ENCODE measurements at places on chromosomes 3 and 15.
A peak's percentile ranks its signal among the peaks of the same experiment; 100 is the strongest.

DNA sequence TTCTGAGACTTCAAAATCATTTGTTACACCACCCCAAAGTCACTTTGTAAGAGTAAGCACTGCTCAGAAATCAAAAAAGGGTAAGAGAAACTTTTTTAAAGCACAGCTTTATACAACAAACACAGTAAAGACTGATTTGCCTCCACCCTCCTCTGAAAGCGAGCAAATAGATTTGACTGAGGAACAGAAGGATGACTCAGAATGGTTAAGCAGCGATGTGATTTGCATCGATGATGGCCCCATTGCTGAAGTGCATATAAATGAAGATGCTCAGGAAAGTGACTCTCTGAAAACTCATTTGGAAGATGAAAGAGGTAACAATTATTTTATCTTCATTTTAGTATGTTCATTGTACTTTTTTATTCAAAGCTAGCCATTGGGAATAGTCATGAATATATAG lies 32.6 kb downstream of the BLM start:
- no peak for DNase-seq

- no peak for DNase-seq
These were observed 172.4 kb downstream of the ATP8B4 start for GRCh38 chr15:49946681-49947080.

DNA sequence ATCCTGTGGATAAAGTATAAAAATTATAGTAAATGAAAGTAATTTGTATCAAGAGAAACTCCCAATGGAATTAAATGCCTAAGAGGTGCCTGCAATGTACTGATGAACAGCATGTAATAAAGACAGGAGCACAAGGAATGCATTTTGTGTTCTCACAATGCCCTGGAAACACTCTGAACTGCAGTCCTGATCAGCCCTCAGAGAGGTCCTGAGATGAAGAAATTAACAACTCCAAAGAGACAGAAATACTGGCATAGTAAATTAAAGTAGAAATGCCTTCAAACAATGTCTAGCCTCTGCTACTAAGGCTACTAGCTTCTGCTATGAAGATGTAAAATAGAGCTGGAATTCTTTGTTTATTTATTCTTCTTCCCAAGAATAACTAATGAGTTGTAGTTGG lies 59.9 kb downstream of the CFAP20DC start:
- no peak for DNase-seq

GRCh38 chr3:151969026-151969642 lies 95.7 kb downstream of the SUCNR1 start:
- no peak for DNase-seq

GRCh38 chr15:100847194-100847593 lies 32.4 kb upstream of the ALDH1A3 start:
- no peak for DNase-seq

DNA sequence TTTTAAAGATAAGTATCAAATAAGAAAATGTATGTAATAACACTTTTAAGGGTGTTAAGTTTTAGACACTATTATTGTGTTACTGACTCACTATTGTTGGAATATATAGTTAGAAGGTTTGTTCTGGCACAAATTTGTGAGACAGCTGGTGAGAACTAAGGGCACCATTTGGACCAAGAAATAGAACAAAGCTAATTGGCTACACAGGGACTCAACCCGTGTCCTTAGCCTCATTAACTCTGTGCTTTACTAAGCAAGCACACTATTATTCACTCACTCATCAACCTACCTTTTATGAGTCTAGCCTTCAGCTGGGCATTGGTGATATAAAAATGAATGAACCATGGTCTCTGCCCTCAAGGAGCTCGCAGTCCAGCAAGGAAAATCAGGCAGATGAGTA lies 4.1 kb upstream of the UNC13C start:
- no peak for DNase-seq

DNA sequence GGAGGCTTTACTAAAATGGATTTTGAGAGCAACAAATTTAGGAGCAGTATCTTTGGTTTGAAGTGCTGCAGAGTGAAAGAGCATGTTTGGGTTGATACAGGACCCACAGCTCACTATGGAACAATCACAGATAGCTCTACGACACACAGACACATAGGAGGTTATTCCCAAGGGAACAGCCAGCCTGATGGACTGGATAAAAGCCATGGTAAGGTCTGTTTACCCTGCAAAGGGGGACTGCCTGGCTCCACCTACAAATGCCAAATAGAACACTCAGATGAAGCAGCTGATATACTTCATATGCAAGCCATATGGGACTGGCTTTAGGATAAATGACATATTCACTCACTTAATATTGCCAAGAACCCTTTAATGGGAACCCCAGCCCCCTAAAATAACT lies 75.4 kb downstream of the CDC25A start:
- DNase-seq = no peak

DNA sequence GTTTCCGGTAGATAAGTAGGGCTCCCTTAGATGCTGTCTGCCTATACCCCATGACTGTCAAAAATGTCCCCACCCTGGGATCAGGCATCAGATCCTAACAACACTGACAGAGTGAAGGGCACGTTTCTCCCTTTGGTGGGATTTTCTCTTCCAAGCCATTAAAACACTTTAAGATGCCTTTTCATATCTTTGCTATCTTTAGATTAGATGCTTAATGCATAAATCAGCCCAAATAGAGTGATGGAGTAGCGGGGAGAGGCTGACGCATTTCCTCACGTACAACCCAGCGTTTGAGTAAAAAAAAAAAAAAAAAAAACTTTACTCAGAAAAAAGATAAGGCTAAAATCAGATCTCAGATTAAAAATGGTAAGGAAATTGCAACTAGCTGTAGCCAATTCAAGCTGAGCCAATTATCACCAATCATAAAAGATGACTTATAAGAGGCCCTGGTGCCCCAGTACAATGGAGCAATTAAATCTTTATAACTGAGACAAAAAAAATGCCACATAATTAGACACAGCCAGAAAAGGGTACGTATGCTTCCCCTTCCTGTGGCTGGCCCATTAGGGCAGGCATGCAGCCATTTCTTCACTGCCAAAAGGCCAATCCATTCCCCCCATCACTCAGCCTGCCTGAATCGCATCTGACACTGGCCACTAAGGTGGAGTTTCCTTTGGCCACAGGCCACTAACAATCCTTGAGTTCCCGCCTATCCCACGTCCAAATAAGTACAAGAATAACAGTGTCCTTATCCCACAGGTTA lies 45.0 kb downstream of the RFTN1 start:
- DNase-seq = no peak

GRCh38 chr3:157104521-157104920 lies 55.4 kb downstream of the CCNL1 start:
- DNase-seq = no peak

DNA sequence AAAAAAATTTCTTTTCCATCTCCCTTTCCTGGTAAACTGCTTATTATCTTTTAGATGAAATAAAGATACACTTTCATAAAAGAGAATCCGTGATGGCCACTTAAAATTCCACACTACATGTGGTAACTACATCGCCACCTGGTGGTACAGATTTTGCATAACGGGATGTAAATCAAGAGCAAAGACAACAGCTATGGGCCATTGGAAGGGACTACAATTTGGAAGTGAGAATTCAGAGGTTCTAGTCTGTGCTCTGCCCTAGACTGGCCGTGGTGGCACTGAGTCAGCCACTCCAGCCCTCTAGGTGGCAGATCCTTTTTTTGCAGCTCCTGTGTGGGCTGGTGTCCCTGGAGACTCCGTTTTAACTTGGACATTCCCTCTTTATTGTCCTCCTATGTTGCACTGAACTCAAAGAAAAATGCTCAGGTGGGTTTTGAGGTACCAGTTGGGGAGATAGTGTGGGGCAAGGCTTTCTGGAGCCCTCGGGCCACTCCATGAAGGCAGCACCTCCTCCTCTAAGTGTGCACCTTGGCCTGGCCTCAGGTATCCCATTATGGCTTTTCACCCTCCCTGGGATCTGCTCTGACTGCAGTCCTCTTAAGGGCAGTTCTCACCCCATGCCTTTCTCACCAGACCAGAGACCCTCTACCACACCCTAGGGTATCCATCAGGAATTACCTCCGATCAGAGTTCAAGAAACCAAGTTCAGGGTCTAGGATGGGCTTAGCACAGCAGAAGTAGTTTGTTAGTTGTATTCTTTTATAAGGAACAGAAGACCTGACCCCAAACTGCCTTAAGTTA lies 54.9 kb downstream of the SPSB4 start:
- peak; percentile 20 for DNase-seq

- DNase-seq = no peak
These were observed 238.9 kb downstream of the UACA start for GRCh38 chr15:70524470-70524869.

DNA sequence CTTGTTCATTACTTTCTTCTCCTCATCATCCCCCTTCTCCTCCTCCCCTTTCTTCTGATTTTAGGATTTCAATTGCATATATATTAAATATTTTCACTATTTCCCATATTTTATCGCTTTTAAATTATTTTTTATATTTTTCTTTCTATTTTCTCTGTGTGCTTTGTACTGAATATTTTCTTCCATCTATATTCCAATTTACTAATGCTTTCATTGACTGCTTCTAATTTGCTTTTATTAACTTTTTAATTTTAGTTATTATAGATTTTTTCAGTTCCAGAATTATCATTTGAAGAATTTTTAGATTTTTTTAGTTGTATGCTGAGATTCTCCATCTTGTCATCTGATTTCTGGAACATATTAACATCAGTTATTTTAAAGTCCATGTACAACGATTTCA lies 83.2 kb upstream of the ST3GAL6 start:
- DNase-seq = no peak

- no peak for DNase-seq
These were observed 353.1 kb downstream of the CHL1 start for GRCh38 chr3:549636-550035.

DNA sequence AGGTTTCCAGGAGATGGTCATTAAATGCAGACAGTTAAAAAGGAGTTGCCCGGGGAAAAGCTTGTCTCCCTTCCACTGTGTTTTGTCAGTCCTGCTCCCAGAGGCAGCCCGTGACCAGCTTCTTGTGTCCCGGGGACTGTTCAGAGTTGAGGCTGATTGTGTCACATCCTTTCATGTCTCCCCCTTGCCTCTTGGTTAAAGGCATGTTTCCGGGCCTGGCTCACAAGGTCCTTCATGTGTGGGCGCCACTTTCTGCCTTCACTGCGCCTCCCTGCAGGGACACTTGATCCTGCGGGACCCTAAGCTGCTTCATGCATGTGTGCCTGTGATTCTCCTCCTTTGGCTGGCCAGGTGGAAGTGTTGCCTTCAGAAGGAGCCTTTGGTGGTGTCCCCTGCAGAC lies 9.2 kb downstream of the CHCHD6 start:
- no peak for DNase-seq

DNA sequence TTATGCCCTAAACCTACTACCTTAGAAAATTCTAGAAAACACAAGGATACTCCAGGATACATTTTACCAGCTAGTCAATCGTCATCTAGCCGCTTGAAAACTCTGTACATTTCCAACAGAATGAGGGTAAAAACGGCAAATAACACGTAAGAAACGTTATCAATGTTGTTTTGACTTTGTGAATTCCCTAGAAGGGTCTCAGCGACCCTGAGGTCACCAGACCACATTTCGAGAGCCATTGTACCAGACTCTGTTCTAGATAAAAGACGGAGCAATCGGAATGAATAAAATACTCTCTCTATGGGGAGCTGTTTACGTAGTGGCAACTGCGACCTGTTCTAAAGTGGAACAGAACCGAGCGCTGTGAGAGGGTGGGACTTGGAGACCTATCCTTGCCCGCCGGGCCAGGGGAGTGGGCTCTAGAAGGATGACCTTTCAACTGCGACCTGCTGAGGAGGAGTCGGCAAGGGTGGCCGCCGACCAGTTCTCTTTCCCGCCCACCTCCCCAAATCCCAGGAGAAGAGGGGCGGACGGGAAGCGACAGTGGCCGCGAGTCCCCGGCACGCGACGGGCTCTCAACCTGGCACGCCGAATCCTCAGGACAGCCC lies 778 bp upstream of the AP4E1 start:
- no peak for DNase-seq

- DNase-seq = no peak
These were observed 418.9 kb upstream of the TPRG1 start for GRCh38 chr3:188752850-188753249.
